ENCODE measurements at places on chromosomes 12 and 14.
A peak's percentile ranks its signal among the peaks of the same experiment; 100 is the strongest.

DNA sequence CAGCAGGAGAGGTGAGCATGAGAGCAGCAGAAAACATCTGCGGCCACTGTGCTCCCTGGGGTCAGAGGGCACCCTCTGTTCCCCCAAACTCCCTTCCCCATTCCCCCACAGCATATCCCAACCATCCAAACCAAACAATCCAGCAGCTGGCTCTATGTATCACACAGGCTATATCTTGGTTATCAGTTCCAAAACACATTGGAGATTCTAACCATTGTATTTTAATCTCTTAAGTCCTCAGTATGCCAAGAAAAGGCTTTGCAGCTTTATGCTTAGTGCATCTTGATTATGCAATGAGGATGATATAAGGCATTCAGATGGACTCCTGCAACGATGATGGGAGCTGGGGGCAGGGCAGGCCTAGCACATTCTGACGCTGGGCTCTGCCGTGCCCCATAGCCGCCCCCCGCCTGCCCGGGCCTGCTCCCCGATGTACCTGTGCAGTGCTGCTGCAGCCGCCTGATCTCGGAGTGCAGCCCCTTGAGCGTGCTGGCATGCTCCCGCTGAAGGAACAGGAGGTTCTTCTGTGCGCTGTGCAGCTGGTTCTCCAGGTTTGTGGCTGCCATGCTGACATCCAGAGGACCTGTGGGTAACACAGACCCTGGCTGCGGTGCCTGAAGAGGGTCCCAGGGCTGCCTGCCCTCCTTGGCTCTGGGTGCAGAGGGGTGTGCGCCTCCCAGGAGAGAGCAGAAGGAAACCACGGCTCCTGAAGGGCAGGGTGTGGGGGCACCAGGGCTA lies 29.6 kb downstream of the CCDC92 start:
- DNase-seq: no peak

DNA sequence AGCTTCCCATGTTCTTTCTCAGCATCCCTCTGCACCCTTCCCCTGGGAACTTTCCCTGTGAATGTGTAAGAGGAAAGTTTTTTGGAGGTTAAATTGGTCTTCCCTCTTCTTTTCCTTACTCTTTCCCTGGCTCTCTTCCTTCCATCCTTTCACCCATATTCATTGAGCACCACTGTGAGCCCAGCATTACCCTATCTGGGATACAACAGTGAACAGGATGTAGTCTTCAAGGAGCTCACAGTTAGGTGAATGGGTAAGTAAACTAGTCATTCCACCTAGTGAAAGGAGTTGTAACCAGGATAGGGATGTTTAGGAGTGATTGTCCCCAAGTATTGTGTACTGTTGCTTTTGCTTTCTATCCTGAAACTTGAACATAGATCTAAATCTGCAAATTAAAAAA lies 123.8 kb downstream of the MYRFL start:
- no peak for DNase-seq

DNA sequence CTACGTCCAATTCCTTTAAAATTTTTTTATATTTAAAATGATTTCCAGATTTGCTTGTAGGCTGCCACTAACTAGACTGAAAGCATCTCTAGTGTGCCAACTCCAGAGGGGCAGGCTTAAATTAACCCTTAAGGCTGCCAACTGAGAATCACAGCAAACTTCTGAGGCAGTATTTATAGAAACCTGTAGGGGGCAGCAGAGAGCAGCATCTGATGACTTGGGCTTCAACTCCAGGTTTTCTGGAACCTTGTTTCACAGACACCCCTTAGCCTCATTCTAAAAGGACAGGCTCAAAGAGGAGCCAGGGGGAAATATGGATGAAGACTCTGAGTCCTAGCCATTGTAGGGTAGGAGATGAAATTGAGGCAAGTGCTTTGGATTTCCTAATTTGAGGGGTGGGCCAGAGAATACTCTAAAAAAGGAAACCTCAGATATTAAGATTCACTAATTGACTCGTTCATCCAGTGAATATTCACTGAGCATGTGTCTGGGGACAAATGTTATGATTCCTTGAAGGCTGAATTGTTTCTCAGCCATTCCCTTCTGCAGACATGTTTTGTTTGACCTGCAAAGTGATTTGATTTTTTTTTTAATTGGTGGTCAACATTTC lies 63.3 kb upstream of the HSPB8 start:
- DNase-seq: peak; percentile 58

DNA sequence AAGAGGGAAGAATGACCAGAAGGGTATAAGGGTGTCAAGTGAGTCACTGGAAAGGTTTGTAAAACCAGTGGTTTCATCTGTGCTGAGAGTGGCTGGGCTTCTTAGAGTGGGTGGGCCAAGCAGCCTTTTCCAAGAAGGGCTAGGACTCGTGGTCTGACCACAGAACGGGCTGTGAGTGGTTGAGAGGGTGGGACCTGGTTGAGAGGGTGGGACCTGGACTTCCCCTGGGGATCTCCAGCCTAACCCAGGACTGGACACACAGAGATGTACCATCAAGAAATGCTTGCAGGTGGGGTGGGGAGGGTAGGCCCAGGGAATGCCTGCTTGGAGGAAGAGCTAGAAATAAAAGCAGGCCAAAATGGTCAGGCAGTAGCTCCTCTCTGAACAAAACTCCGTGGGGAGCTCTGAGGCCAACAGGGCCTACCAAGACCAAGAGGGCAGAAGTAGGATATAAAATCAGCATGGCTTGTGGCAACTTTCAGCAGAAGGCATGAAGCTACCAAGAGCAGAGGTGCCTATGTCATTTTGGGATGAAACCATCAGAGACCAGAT lies 140.5 kb downstream of the FOXN3 start:
- no peak for DNase-seq

GRCh38 chr14:76320486-76320885 lies 55.5 kb upstream of the ESRRB start:
- DNase-seq: no peak

- no peak for DNase-seq
Measured at GRCh38 chr14:61562321-61563161, 132.8 kb upstream of the HIF1A start.

- no peak for DNase-seq
Measured at GRCh38 chr14:74217672-74218448, 21.4 kb upstream of the VSX2 start.

DNA sequence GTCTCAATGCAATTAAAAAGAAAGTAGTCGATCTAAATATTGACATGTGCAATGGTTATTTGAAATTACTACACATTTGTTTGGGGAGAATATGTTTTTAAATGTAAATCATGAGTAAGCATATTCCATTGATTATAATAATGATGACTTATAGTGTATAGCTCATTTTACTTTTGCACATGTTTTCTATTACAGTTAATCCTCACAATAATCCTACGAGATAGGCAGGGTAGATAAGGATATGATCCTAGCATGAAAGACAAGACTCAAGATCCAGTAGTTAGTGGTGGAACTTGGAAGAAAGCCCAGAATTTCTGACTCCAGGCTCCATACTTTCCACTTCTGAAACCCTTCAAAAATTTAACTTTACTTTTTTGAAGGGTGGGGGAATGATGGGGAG lies 94.0 kb downstream of the NAV3 start:
- DNase-seq: no peak

- DNase-seq: no peak
Measured at GRCh38 chr12:52659951-52660350, 7.9 kb upstream of the KRT2 start.

DNA sequence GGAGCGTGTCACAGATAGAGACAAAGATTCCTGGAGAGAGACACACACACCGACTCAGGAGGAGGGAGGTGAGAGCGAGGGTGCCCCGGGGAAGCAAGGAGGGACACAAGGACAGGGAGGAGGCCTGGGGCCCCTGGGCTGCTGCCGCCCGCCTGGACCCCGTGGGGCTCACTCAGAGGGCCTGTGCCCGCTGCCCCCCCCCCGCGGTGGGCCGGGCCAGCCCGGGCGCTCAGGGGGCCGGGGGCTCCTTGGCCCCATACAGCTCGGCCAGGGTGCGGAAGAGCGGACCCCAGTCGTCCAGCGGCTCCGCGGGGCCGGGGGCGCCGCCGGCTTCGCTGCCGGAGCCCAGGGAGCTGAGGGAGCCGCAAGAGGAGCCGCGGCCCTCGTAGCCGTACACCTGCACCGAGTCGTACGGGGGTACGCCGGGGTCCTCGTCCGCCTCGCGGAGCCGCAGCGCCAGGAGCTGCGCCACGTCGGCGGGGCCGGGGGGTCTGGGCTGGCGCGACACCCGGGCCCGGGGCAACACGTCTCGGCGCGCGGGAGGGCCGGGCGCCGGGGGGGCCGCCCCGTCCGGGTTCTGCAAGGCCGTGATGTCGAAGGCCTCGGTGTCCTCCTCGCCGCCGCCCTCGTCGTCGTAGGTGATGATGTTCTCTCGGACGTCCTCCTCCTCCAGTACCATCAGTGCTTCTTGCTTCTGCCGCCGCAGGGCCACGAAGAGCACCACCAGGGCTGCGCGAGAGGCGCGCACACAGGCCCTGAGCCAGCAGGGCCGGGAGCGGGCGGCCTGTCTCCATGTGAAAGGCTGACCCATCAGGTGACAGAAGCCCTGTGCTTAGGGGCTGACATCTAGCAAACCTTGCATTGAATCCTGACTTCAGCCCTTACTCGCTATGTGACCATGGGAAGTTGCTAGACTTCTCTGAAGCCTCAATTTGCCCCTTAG lies 6.0 kb downstream of the PSMB11 start:
- no peak for DNase-seq

DNA sequence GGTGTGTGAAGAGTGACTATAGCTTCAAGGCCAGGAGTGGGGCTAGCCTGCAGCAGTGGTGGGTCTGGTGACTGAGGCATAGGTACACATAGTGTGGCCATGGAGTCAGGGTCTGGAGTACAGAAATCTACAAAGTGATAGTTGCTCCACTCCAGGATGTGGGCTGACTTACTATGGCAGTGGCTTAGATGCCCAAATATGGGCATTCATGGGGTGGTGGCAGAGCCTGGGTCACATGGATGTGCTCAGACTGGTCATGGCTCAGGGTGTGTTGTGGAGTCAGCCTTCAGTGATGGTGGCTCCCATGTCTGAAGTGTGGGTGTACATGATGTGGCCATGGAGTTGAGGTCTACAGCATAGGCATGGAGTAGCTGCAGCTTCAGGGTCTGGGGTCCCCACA lies 27.3 kb downstream of the CLEC6A start:
- no peak for DNase-seq

DNA sequence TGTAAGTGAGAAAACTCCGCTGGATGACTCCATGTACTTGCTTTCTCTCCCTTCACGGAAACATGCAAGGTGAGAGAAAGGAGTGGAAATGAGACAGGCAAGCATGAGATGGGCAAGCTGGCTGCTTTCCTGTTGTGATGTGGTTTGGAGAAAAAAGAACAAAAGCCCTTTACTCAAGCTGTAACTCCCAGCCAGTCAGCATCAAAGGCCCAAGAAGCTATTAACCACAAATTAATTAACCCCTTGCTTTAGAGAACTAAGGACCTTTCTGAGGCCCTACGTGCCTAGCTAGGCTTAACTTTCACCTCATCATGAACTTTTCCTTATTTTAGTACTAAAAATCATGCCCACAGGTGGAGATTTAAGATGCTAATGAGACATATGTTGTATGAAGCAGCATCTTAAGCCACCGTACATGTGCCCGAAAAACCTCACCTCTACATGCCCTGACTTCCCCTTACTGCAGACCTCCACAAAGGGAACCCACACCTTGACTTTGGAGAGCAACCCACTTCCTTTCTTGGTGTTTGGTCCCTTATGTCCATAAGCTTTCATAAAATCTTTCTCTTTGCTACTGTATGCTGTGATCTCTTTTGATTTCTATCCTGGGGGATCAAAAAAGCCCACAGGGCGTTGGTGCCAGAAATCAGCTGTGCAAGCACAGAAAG lies 87.0 kb downstream of the GALNT8 start:
- no peak for DNase-seq

DNA sequence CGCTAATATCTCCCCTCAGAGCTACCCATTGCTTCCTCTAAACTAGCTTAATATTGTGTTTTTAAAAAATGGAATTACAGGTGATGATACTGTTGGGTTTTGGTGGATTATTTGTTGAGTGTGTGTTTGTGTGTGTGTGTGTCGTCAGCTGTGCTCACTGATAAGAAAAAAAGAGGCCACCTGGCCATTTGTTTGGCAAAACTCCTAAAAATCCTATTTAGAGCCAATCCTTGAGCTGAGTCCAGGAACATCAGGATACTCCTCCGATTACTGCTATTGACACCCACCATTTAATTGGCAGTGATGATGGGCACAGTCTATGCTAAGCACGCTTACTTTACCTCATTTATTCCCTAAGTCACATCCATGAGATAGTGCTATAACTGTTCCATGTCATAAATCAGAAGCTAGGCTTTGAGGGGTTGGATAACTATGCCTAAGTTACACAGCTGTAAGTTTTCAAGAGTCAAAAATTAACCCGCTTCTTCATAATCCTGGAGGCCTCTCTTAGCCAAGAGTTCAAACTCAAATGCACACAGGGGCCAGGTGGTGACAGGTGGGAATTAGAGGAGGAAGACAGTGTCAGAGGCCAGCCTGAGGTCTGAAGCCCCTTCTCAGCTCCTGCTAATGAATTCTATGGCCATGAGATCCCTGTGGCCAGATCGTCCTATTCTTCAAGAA lies 1026.6 kb upstream of the TMEM132C start:
- no peak for DNase-seq

DNA sequence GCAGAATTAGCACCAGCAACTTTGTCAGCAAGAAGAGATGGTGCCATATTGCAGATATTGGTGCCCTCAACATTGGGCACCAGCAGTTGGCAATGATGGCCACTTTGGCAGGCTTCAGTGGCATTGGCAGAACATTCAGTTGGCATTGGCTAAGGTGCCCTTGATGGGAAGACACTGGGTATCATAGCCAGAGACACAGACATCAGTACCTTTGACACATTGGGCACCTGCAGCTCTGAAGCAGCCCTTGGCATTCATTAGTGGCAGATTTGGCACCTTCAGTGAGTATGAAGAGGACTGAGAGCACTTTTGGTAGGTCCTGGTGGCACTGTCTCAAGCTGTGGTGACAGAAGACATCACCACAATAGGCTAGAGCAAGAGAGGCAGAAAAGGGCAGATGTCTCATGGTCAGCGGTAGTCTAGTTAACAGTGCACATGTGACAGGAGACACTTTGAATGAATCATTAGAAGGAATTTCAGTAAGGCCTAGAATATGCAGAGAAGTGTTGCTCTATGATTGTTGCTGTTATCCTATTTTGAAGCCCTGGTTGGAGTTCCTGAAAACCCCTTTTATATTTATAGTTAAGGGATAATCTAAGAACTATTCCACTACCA lies 422.2 kb downstream of the APAF1 start:
- DNase-seq: no peak

DNA sequence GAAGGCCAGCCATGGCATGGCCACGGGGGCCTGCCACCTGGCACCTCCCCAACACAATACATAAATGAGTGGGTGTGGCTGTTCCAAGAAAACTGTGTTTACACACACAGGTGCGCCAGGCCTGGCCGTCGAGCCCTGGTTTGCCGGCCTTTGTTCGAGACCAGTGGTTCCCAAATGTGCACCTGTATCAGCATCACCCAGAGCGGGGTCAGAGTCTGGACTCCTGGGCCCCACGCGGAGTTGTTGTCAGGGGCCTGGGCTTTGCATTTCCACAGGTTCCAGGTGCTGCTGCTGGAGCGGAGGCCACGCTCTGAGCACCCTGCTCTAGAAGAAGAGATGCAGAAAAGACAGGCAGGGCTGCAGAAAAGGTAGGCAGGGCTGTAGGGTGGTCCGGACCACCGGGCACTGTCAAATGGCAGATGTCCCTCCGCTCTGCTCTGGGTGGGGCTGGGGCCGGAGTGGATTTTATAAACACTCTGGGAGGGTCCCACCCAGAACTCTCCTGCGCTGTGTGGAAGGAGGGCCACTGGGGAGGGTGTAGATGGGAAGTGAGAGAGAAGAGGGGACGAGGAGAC lies 4.2 kb upstream of the ASPG start:
- DNase-seq: peak; percentile 6

- DNase-seq: no peak
Measured at GRCh38 chr12:11133816-11134215, 628 bp downstream of the TAS2R30 start.

Data from frontal cortex (tissue), 4 donors.